NCI-H774 (cell line): ENCODE measurements at places on chromosomes 16 and 17.

- DNase-seq: peak; percentile 3
Observed at GRCh38 chr16:23679274-23679985, 741 bp downstream of the PLK1 start.

GRCh38 chr17:37609170-37610040 lies at the start of gene SYNRG:
Gene SYNRG (minus strand): TSS chr17:37609418. CDS start chr17:37609355, 63 bp downstream.
- DNase-seq: peak; percentile 99

DNA sequence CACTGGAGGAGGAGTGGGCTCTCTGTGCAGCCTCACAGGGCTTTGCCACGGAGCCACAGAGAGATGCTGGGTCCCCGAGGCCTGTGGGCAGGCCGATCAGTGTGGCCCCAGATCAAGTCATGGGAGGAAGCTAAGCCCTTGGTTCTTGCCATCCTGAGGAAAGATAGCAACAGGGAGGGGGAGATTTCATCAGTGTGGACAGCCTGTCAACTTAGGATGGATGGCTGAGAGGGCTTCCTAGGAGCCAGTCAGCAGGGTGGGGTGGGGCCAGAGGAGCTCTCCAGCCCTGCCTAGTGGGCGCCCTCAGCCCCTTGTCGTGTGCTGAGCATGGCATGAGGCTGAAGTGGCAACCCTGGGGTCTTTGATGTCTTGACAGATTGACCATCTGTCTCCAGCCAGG lies 3.9 kb downstream of the NXPH3 start:
- DNase-seq: no peak

GRCh38 chr16:17658881-17659280 lies 188.1 kb upstream of the XYLT1 start:
- no peak for DNase-seq

GRCh38 chr16:29824589-29825144 lies 4.4 kb downstream of the MVP start:
- no peak for DNase-seq

DNA sequence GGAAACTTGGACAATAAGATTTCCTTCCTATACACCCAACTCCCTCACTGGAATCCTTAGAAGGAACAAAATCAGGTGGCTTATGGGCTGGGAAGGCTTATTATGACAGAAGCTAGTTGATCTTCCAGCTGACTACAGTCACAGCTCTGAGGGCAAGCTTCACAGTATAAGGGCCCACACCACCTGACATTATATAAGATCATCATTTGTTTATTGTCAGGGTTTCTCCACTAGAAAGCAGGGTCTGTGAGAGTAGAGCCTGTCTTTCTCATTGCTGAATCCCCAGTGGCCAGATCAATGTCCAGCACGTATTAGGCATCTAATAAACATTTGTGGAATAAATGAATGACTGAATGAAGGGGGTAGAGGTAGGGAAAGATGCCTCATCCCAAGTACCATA lies 57.8 kb upstream of the PHOSPHO1 start:
- no peak for DNase-seq

- no peak for DNase-seq
Observed at GRCh38 chr17:70483624-70484023, 314.3 kb downstream of the KCNJ2 start.

- DNase-seq: no peak
Observed at GRCh38 chr16:9469512-9469911, 378.1 kb downstream of the HAPSTR1 start.

DNA sequence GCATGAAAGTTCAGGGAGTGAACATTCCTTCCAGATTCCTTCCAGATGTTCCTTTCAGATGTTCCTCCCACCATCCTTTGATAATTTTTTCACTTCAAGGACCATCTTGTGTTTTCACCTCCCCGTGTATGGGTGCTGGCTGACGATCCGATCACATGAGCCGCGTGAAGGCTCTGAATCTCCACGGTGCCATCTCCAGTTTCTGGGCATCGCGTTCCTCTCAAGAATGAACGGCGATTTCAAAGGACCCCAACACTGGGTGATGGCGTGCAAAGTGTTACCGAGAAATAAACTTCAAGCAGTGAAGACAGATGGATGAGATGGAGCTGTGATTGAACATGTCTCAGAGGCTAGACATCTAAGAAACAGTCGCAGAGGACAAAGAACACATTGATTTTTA lies 245.3 kb downstream of the GSG1L start:
- DNase-seq: no peak

DNA sequence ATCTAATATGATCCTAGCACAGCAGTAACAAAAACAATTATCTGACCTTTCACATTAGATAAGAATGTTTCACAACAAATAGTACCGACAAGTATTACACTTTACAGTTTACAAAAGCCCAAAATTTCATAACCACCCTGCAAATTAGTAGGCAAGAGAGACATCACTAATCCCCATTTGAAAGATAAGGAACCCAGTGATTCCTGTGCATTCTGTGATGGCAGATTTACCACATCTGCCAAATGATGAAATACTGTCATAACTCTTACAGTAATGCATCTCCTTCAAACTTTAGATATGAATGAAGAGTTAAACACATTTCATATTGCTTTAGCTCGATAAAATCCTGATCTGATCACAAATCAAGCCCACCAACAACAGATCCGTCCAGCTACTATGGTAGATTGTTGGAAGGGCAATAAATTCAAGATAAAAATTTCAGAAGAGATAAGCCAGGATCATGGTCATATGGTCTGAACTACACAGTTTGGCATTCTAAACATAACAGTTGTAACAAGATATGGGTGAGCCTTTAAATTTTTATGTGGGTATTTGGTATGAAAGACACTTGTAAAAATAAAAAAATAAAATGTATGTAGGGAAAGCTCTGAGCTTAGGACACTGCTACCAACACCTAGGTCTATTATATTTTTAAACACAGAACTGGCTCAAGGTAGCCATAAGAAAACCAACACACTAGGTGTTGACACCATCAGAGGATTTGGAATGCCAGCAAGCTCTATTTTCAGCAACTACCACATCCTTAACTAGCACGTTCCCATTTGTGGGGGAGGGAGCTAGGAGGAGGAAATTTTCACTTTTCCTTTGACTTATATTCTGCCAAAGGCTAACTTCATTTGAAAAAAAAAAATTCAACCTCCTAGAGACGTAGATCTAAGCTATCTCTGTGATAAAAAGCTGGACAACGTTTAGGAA lies 9.3 kb downstream of the YWHAE start:
- no peak for DNase-seq

DNA sequence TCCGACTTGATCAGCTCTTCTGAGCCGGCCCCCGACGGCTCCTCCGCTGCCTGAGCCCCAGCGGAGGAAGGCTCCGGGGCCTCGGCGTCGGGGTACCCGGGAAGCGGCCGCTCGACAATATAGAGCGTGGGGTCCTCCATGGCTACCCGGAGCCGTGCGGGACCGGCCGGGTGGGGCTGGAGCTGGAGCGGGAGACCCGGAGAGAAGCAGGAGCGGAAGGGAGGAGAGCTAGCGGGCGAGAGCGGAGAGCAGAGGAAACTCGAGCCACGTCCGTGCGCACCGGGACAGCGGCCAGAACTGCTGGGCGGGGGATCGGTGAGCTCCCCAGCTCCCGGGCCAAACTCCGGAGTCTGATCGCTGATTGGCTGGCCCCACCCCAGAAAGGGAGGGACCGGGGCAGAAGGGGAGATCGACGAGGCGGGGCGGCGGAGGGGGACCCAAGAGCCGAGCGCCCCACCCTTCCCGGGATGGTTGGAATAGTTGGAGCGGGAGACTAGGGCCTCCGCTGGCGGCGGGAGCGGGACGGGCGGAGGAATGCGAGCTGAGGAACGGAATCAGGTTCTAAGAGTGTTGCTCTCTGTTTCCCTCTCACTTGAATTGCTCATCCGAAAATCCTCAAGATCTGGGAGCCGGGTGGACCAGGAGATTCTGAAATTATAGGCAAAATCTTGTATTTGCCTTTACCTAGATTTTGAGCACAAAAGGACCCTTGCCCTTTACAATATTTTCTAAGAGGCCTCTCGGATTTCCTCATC lies at the start of gene CAVIN1:
Gene CAVIN1 (minus strand): TSS at position 299 of the 755 bp plus-strand sequence. CDS start 159 bp downstream, at position 140.
- DNase-seq: peak; percentile 55
